Activated CD8-positive, alpha-beta memory T cell treated with anti-CD3 and anti-CD28 coated beads for 4 hours (primary cell): ENCODE measurements at places on chromosomes 2 and 18.

GRCh38 chr2:208643145-208643544, 236.6 kb downstream of the PTH2R start:
- no peak for DNase-seq

DNA sequence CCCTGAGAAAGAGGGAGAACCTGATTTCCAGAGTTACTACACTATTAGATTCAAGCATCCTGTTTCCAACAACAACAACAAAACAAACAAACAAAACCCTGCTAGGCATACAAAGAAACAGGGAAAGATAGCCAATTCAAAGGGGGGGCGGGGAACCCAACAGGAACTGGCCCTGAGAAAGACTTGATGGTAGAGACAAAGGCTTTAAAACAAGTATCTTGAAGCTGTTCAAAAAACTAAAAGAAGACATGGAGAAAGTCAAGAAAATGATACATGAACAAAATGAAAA, 147.1 kb downstream of the THADA start:
- no peak for DNase-seq

DNA sequence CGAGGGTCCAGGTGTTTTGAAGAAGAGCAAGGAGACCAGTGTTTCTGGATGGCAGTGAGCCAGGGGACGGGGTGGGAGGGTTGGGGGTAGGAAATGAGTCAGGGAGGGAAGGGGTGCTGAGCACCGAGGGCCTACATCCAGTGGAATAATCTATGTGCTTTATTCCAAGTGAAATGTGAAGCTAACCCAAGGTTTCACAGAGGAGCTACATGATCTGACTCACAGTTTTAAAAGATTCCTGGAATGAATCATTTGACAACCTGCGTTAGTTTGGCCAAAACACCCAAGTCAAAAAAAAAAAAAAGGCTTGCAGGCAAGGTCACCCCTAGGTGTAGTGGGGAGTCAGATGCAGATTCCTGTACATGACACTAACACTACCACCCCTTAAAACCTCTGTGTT, 419.7 kb upstream of the MEX3C start:
- no peak for DNase-seq

- DNase-seq = no peak
Measured at GRCh38 chr2:143824791-143825190, 695.1 kb downstream of the ZEB2 start.

DNA sequence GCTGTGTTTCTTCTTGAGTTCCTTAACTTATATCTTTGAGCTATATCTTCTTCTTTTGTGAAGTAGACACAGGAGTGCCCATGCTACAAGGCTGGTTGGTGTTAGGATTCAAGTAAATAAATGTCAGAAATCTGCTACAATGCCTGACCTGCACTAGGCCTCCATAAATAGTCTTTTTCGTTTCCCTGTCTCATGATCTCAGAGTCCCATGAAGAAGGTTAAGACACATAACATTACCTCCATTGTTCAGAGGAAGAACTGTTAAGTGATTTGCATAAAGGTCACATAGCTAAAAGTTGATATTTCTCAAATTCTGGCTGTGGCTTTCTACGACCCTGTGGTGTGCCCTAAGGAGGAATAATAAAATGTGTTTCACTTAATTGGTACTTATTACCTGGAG, 228.4 kb downstream of the KCNS3 start:
- no peak for DNase-seq

GRCh38 chr2:122960759-122961641, 1064.1 kb upstream of the CNTNAP5 start:
- no peak for DNase-seq

DNA sequence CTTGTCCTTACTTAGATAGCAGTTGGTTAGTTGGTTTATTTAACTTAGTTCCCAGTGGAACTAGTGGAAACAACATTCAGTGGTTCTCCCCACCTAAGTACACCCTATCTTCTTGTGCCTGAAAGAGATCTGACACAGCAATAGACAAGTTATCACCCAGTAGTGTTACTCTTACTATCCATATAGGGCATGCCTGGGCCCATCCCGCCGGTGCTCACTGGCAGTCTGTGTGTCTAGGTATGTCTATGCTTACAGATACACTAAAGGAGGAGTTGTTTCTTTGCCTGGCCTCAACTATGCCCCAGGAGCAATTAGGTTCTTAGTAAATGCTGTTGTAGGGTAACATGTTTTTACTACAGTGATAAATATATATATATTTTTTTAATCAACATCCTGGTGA, 12.0 kb upstream of the NRP2 start:
- no peak for DNase-seq

- peak; percentile 8 for DNase-seq
Measured at GRCh38 chr2:30072250-30072842, 74.5 kb upstream of the YPEL5 start.

DNA sequence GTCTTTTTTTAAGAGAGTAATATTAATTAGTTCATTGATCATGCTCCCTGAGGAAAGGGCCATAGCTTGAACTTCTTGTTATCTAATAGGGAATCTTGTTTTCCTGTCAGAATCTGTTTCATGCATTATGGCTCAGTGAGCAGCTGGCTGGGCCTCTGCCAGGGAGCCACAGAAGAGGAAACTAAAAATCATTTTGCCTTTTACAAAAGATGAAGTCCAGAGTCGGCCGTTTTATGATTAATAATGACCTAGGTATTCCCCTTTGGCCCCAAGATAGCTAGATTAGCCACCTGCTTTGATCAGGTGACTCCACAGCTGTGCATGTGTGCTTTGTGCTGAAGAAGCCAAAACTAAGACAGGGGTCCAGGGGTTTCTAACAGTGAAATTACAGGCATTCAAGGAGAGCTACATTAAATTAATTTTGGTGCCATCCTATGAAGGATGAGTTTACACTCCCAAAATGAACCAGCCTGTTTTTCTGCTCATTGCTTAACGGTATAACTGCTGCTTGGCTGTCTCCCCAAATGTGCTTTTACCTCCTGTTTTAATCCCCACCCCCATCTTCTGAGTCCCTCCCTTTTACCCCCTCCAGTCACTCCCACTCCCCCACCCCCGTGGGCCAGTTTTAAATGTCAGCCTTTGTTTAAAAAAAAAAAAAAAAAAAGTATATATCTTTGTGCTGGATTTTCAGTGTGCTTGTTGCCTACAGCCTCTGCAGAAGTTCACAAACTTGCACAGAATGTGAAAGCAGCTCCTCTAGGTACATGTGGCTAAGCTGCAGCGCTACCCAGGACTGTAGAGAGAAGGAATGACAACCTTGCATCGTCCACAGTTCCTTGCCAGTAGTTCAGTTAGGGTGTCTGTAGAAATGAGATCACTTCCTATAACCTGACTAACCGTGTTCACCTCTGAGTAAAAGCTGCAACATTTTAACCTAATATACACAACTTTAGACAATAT, 93.1 kb downstream of the CABLES1 start:
- DNase-seq = no peak

- DNase-seq = no peak
Measured at GRCh38 chr2:197010200-197011020, 83.9 kb upstream of the PGAP1 start.

GRCh38 chr2:157413326-157414035, 30.4 kb downstream of the CYTIP start:
- DNase-seq = no peak

DNA sequence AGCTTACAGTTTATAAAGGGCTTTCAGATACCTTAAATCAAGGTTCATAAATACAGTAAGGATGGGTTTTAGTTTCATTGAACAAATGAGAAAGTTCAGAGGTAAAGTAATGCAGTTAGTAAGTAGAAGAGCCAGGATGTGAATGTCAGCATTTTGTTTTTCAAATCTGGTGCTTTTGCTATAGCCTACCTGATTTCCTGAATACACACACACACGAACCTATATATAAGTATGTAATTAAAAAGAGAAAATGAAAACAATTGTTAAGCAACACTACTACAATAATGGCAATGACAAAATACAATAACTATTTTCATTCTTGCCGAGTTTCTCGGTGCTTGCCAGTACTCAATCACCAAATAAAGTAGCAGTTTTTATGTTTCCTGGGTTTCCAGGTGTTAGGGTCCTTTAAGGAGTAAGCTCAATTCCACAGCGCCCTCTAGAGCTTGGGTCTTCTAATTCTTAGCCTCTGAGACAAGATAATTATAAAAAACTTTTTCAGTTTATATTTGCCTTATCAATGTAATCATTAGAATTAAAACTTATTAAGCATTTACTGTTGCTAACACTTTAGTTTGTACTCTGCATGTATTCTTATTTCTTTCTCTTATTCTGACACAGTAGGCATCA, 512.9 kb upstream of the ACVR2A start:
- DNase-seq = peak; percentile 23

GRCh38 chr2:194567661-194568017, 1089.4 kb upstream of the SLC39A10 start:
- no peak for DNase-seq

- no peak for DNase-seq
Measured at GRCh38 chr2:216615298-216616082, 17.7 kb upstream of the IGFBP2 start.

GRCh38 chr2:54579682-54580620, 123.8 kb downstream of the SPTBN1 start:
- no peak for DNase-seq

DNA sequence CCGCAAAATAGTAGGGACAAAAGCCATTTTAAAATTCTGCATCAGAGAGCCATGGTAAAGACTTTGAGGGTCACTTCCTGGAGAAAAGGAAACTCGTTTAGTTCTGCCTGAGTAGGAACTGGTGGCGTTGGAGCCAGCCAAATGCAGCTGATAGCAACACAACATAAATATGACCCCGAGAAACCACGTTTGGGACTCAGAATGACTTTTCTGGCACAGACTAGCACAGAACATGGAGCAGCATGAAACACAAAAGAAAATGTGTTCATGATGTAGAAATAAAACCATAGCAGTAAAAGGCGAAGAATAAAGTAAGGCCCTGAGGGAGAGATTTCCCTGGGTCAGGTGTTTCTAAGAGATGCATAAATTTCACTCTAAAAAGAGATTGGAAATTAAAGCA, 149.2 kb upstream of the KLHL29 start:
- no peak for DNase-seq

DNA sequence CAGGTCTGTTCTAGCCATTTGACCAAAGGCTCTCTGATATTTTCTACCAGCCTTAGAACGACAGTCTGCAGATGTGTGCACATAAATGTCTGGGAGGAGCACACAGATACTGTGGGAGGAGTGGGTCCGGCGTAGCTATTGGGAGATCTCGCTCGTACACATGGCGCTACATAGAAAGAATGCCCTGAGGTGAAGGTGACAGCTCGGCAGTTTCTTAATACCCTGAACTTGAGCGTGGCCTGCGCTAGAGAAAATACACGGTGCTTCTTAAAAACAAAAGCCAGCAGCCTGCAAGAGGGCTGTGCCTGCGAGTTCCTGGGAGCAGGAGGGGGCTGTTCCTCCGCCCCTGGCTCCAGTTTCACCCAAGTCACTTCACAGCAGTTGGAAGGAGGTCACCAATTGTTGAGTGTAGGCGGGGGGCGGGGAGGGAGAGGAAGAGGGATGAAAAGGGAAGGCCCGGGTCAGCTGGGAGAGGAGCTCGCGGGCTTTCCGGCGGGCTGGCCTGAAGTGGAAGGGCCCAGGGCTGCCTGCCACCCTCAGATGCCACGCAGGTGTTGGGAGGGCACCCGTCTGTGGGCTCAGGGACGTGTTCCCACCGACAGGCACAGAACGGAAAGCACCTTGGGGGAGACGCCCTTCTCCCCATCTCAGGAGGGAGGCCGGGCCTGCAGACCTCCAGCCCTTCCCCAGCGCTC, 124.7 kb upstream of the ZNF516 start:
- no peak for DNase-seq

- DNase-seq = no peak
Measured at GRCh38 chr2:190304404-190304803, 15.2 kb downstream of the HIBCH start.

- DNase-seq = no peak
Measured at GRCh38 chr2:165679621-165680020, 114.4 kb downstream of the GALNT3 start.

DNA sequence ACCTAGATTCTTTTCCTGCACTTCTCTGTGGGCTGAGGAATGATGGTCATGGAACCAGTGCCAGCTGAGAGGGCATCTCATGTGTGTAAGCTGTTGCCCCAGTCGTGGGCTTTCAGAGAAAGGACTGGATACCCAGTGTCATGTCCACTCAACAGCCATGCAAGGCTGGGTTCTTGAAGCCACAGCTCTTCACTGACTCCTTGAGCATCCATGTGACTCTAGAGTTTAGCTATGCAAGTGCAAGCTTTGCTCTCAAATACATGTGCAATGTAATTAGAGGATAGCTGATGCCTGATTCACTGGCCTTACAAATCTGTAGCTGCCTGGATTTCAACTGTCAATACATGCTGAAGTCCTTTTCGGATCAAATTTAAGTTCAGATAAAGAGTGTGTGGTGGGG, 46.8 kb upstream of the EML6 start:
- no peak for DNase-seq

- no peak for DNase-seq
Measured at GRCh38 chr2:154392256-154392655, 306.2 kb upstream of the KCNJ3 start.

DNA sequence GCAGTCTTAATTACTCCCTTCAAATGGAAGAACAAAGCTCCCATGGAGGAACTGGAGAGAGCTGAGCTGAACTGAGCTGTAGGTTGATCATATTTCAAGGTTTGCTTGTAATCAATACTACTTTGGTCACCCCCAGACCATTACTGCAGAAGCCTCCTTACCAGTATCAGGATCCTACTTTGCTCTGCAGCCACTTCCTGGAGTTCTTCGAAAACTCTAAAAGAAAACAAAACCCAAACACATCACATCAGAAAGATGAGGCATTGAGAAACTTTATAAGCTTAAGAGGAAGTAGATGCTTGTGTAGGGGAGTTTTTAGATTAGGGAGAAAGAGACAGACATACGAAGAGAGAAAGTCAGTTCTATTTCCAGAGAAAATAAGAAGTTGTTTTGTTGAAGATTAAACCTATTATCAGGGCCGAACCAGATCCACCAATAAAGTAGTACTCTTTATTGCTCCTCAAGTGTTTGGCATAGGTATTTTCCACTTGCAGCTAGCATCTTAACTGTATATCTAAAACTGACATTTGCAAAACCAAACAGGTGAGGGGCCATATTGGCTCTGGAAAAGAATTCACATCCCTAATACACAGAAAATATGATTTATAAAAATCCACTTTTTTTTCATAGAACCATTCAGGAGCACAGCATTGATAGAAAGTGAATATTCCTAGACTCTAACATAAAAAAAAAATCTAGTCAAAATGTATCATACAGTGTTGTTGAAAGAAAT, 166.9 kb upstream of the KLF7 start:
- no peak for DNase-seq

- no peak for DNase-seq
Measured at GRCh38 chr2:156933645-156934225, 323.8 kb upstream of the GALNT5 start.

- no peak for DNase-seq
Measured at GRCh38 chr2:230660294-230661060, 52.2 kb upstream of the CAB39 start.

- DNase-seq = no peak
Measured at GRCh38 chr2:26526589-26526988, 48.7 kb upstream of the OTOF start.

- DNase-seq = no peak
Measured at GRCh38 chr2:204116159-204116792, 179.7 kb downstream of the ICOS start.
